NT2/D1 (cell line): ENCODE measurements at places on chromosomes 3 and 15.
A peak's percentile ranks its signal among the peaks of the same experiment; 100 is the strongest.

GRCh38 chr15:68550498-68551295, 28.1 kb upstream of the CORO2B start:
- peak; percentile 67 for DNase-seq

- no peak for DNase-seq
Observed at GRCh38 chr3:191328383-191328961, 722 bp upstream of the CCDC50 start.

GRCh38 chr3:65884071-65884470, 154.6 kb downstream of the MAGI1 start:
- DNase-seq = no peak

DNA sequence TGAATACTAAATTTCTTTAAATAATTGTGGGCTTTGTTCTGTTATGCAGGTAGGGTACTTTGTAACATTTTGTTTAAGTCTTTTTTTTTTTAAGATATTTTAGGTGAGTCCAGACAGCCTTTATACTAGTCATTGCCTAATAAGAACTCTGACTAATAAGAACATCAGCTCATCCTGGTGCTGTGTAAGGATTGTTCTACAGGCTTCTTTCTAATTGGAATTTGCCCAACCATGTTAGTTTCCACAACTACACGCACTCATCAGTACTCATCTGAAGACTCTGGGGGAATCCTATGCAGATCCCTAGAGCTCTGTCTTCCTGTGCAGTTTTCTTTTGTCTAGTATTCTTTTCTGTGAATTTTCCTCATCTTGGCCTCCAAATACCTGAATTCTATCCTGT, 741.8 kb downstream of the IGSF11 start:
- DNase-seq = no peak

- DNase-seq = no peak
Observed at GRCh38 chr3:9213019-9213634, 36.3 kb downstream of the SRGAP3 start.

- DNase-seq = no peak
Observed at GRCh38 chr3:82186017-82186416, 424.6 kb upstream of the GBE1 start.

DNA sequence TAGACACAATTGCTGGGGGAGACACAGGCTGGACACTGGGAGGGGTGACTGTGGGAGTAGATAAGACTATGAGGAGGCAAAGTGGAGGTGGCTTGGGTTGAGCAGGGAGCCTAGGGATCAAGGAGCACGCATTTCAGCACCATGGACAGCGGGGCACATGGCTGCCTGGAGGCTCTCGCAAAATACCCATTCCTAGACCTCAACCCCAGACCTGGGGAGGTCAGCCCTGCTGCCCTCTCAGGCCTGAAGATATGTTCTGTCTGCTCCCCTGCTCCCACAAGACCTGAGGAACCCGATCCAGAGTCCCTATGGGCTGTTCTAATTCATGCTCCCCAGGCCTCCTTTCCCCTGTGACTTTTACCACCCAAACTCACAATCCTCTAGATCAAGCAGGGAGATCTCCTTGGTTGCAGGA, 16.0 kb upstream of the CPEB1 start:
- DNase-seq = peak; percentile 71

DNA sequence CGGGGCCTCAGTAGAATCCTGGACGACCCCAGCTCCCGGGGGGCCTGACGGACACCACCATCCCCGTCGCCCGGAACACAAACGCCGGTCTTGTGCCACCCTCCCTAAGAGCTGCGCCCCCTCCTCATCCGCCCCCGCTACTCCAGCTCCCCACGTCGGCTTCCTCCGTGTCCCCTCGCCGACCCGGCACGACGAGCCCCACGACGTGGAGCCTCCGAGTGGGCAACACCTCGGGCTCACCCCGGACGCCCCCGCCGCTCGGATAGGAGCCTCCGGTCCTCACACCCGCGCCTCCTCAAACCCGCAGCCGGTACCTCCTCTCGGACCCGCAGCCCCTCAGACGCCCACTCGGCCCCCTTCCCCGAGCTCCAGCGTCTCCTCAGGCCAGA, 525 bp downstream of the NPTN start:
- DNase-seq = no peak

GRCh38 chr15:80564056-80564455, 131.1 kb upstream of the ABHD17C start:
- no peak for DNase-seq

DNA sequence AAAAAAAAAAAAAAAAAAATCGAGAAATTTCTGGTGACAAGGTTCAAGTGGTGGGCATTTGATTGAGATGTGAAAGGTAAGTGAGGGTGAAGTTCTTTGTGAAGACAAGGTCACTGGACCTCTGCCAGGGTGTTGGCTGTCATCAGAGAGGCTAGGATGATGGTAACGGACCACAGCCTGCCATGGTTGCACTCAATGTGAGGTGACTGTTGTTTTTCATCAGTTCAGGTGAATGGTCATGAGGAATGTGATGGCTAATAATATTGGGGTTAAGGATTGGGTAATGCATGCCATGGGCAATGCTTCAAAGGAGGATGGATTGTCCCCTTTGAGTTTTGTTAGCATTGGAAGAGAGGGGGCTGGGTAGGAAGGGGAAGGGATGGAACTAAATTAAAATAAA, 4.3 kb upstream of the ALPK3 start:
- no peak for DNase-seq

- no peak for DNase-seq
Observed at GRCh38 chr3:8220291-8220690, 281.3 kb upstream of the LMCD1 start.

GRCh38 chr3:129994883-129995559, 20.5 kb downstream of the TRH start:
- DNase-seq = no peak

- no peak for DNase-seq
Observed at GRCh38 chr15:99703603-99704443, 29.4 kb downstream of the LYSMD4 start.

DNA sequence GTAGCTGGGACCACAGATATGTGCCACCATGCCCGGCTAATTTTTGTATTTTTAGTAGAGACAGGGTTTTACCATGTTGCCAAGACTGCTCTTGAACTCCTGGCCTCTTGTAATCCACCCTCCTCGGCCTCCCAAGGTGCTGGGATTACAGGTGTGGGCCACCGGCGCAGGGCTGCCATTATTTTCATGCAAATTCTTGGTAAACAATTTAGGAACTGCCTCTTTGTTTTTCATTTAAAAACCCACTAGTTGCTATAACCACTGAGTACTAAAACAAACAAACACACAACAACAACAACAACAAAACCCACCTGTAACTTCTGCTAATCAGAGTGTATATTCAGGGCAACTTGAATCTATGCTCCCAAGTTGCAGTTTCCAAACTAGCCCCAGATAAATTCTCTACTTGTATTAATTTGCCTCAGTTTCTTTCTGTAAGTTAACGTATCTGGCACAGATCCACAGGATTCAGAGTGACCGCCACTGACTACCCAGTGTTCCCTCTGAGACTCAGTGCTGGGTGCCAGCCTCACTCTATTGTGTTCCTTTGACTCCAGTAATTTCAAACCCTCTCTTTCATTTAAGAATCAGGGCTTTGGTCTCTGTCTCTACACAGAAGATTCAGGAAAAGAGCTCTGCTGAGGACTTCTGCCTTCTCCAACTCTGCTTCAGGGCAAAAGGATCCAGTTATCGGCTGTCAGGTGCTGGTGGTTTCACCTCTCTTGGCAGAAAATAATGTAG, 18.6 kb upstream of the ZNF710 start:
- no peak for DNase-seq

- DNase-seq = no peak
Observed at GRCh38 chr3:89808680-89809197, 701.3 kb downstream of the EPHA3 start.

- DNase-seq = no peak
Observed at GRCh38 chr3:197940745-197941384, 9.1 kb upstream of the RPL35A start.

GRCh38 chr3:45167011-45167911, 21.1 kb upstream of the CDCP1 start:
- DNase-seq = peak; percentile 98

GRCh38 chr3:127678611-127679533, 6.1 kb downstream of the ABTB1 start:
- no peak for DNase-seq

DNA sequence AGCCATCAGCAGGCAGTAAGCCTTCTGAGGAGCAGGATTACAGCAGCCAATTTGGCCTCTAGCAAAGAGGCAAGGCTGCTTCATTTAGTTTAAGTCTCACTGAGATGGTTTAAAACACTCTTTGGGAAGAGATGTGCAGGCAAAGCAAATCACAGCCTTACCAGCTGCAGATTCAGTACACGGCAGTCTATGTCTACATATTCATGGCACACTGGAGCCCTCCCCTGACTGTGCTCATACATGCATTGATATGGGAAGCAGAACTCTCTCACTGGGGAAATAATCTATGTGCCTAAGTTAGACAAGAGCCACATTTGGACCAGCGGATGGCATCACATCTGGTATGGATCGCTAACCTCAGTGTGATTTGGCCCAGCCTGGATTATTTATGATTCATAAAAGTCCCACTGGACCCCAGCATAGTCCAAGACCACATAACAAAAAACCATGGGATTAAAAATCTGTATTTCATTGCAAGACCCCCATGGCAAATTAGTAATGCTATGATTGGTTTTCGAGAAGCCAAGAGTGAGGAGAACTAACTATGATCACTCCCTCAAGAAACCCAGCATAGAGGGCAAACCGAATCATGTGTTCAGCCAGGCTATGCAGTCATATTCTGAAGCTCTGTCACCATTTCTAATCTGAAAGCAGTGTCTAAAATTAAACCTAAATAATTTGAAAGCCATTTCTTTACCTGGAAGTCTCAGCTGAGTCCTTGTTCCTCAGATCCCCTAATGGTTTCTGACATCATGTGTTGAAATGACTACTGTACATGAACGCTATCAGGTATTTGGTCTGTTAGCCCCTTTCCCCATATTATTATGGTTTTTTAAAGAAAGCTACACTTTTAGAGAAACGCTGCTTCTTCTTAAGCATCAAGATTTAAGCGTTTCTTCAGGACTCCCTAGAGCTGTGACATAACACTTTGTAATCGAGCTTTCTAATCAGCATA, 1.2 kb downstream of the PRICKLE2 start:
- no peak for DNase-seq

DNA sequence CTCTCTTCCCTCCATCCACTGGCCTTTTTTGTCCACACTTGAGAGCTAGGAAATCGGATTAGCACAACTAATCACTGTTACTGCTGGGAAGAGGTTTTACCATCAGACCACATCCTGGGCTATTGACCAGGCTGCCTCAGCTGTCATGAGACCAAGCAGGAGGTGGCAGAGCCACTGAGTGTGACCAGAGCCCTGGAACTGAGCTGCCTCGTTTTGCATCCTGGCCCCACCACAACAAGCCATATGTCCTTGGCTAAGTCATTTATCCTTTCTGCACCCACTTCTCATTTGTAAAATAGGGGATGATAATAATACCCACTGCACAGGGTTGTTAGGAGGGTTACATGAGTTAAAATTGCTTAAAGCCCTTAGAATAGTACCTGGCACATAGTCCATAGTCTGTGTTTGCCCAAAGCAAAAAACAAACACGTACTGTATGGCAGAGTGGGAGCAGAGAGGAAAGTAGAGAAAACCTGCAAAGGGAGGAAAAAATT, 34.1 kb downstream of the TMEM158 start:
- no peak for DNase-seq

GRCh38 chr3:45987368-45988291, 8.0 kb downstream of the FYCO1 start:
- no peak for DNase-seq

DNA sequence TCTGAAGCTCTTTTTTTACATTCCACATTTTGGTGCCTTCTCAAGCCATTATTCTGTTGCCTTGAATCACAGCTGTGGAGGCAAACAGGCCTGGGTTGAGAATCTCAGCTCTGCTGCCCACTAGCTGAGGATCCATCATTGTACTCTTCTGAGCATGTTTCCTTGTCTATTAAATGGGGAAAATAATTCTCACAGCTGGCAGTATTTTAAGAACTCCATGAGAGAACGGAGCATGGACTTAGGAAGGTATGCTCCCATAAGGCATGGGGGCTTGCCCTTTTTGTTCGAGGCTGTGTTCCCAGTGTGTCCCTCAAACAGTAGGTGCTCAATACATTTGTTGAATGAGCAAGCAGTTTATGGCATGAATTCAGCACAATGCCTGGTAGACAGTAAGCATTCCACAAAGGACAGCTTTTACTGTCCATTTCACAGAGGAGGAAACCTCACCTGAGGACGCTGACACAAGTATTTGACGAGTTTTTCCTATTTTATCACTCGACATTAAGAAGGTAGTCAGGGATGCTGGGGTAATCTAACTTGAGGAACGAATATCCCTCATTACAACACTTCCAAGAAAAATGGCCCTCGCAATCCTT, 2.1 kb upstream of the PTPRG start:
- DNase-seq = no peak

- DNase-seq = no peak
Observed at GRCh38 chr3:175486255-175486654, 627.1 kb downstream of the NAALADL2 start.
